ENCODE measurements at places on chromosomes 4 and X. TPM values are rescaled to one million over a fixed set of nuclear protein-coding genes. Genes with fewer than 3 reads are reported as not detected.

DNA sequence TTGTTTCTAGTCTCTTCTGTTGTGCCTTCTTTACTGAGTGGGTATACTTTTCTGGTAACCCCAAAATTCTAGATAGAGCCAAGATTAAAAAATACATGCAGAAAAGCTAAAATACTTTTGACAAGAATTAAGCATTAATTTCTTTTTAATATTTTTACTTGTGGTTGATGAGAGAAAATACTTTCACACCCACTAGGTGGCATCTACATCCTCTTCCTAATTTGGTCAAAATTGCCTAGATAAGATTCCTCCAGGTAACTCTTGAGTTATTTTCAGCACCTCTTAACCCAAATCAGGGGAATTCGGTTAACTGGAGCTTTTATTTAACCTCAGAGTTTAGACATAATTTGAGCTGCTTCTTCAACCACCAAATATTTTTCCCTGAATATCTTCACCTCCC lies 28.4 kb upstream of the COX7B2 start:
- DNase-seq = no peak

DNA sequence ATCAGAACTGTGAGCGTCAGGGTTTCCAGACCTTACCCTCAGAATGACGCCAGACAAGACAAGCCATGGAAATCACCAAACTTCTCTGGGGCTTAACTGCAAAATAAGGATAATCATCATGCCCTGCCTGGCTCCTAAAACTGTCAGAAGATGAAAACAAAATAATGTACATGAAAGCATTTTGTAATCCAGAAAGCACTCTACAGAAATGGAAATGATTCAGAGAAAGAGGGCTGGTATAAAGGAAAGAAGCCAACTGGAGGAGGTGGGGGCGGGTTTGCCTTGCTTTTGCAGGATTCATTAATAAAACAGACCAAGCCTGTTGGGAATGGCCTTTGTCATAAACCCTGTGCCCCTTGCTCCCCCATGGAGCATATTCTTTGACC lies 47.3 kb downstream of the SEPSECS start:
- no peak for DNase-seq

GRCh38 chr4:173289353-173289727 lies 44.8 kb downstream of the HMGB2 start:
- no peak for DNase-seq

DNA sequence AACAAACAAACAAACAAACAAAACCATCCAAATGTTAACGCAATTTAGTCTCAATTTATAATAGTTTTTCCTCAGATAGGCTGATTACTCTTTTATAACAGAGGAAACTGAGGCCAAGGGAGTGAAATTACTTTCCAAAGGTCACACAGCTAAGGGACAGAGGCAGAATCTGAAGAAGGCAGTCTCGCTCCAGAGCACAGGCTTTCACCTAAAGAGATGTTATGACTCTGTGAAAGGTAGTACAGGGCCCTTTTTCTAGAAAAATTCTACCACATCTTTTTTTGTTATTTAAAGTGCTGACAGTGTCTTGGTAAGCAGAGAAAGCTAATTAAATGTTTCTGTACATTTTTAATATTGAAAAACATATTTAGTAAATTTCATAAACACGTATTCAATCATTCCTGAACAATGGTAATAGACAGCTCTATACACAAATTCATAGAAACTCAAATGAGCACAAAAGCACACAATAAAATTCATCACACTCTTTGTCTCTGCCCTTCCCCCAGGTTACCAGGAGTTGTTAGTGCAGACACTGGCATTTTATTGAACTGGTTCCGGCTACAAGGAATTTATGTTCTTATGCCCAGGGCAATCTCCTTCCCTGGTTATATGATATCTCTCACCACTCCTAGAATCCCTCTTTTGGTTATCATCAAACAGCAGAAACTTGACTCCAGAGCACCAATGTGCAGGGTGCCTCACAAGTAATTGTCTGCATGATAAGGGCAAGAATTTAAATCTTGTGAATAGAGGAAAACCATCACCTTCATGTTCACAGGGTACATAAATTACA lies 7.7 kb upstream of the APBB2 start:
- DNase-seq = no peak

DNA sequence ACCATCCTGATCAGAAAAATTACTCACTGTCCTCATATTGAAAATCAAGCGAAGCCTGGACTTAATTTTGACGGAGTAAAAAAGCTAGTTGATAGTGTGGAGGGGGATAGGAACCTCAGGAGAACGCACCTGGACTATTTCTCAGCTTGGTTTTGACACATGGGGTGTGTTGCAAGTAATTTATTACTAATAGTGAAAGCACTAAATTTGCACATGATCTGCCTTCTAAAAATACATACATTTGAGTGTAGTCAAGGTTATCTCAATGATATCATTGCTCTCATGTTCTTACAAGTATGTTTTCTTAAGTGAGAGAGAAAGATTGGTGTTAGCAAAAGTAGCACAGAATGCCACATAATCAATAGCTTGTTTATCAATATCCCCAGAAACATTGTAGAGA lies 29.5 kb downstream of the LRIT3 start:
- DNase-seq = no peak

DNA sequence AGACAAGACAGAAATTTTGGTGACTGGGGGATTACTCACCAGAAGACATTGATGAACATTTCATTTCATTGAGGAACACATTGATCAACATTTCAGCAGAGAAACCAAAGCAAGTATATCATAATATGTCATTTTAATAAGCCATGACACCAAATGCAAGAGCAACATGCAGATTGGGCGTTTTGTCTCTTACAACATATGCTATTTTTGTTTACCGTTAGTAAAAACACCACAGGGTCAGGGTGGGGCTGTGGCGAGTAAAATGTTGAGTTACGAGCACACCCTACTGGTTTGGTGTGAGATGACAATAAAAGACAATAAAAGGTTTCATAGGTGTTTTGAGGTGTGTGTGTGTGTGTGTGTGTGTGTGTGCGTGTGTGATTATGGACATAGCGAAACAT lies 294.5 kb downstream of the PDGFC start:
- DNase-seq = no peak

DNA sequence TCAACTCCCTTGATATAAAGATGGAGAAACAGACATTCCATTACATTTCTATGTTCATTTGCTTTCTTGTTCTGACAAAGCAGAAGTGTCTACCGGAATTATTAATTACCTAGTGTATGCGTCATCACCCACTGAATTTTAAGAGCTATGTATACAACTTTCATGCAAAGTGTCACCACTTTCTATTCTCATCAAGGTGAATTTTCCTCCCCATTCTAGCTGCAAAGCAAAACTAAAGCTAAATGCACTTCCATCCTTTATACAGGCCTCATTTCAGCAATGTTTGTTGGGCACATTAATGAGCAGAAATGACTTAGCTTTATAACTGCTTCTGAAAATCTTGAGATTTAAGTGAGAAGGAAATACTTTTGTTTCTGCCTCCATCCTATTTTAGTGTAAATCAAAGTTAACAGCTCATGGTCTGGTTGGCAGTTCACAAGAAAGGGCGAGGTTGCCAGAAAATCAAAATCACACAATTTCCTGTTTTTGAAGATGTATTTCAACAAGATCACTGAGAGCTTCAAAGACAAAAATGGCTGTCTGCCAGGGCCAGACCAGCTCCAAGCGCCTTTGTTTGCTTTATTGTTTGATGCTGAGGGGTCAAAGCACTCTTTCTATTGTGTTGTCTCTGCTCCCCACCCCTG lies 7.2 kb upstream of the FAM9C start:
- DNase-seq = no peak

GRCh38 chrX:138709886-138710791 lies 1.4 kb downstream of the FGF13 start:
- DNase-seq = no peak

- DNase-seq = no peak
Measured at GRCh38 chr4:13701937-13702446, 74.5 kb upstream of the BOD1L1 start.

- DNase-seq = no peak
Measured at GRCh38 chr4:123986268-123986798, 589.7 kb downstream of the SPRY1 start.

The SLC4A4 gene
- polyA plus RNA-seq = 10.4 TPM

The COX7B2 gene
- polyA plus RNA-seq = not detected

Data from forelimb muscle (tissue), 1 donor.